Naive thymus-derived CD8-positive, alpha-beta T cell (primary cell): ENCODE measurements at places on chromosomes 7 and 10.

GRCh38 chr7:12220389-12221046 lies 9.4 kb downstream of the TMEM106B start:
- H3K27me3 ChIP-seq: no peaks in the 10 kb centered on the region
- H3K27ac ChIP-seq: peak overlapping the region; percentile 11
- H3K36me3 ChIP-seq: peaks cover 21% of the 10 kb centered on the region
- peaks cover 31% of the 10 kb centered on the region for H3K4me1 ChIP-seq
- no peak for DNase-seq
- H3K4me3 ChIP-seq: no peak overlapping the region

GRCh38 chr7:7641129-7641663 lies 644 bp downstream of the UMAD1 start:
- H3K27ac ChIP-seq: peak overlapping the region; percentile 98

DNA sequence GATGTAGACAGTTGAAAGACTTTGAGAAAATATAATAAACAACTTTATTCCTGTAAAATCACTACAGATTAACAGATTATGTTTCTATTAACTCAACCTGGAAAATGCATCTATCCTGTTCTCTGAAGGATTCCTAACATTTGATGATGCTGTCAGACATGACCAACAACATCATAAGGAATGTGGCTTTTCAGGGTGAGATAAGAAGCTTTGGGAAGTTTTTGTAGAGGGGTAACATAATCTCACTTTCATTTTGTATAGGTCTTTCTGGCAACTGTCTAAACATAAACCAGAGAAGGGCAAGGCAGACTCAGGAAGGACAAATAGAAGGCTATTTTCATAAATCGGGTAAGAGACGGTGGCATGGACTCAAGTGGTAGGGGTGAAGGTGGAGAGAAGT lies 112.2 kb downstream of the TES start:
- H3K36me3 ChIP-seq: no peaks in the 10 kb centered on the region
- no peak overlapping the region for H3K27ac ChIP-seq
- H3K4me1 ChIP-seq: no peaks in the 10 kb centered on the region
- no peak for DNase-seq
- H3K4me3 ChIP-seq: no peak overlapping the region

DNA sequence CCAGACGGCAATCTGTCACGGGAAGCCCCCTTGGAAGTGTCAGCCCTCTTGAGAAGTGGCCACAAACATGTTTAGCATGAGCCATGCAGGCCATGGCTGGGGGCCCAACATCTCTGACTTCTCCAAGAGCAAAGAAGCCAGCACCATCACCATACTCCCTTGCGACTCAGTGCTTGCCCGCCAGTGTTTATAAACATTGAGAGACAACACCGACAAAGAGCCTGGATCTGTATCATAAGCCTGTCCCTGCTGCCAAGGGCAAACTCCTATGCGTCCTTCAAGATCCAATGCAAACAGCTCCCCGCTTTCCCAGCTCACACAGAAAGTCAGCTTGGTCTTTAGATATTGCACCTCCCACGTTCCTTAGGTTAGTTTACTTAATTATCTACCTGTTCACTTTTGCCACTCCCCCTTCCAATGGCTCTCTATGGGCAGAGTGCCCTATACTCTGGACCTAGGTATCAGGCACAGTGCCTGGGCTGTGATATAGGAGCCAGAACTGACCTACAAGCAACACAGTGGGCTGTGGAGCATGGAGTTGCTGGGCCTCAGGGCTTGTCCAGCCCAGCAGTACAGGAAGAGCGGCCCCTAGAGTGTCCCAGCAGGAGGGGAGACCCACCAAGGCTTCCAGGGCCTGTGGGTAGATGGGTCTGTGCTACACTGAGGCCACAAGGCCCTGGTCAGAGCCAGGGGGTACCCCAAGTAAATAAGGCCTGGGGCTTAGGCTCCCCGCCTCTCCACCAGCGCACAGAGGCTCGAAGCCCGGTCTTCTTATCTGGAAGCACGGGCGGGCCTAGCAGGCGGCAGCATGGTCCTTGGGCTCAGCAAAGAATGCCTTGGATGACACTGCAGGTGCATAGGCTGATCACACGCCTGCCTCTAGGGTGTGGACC lies 37.7 kb downstream of the CAMK2B start:
- no peak overlapping the region for H3K27ac ChIP-seq
- no peaks in the 10 kb centered on the region for H3K36me3 ChIP-seq
- no peaks in the 10 kb centered on the region for H3K4me1 ChIP-seq
- no peak overlapping the region for H3K4me3 ChIP-seq
- peaks cover 8% of the 10 kb centered on the region for H3K27me3 ChIP-seq

- DNase-seq: no peak
- H3K36me3 ChIP-seq: peaks cover 11% of the 10 kb centered on the region
- no peak overlapping the region for H3K4me3 ChIP-seq
- no peak overlapping the region for H3K27ac ChIP-seq
- H3K4me1 ChIP-seq: peaks cover 4% of the 10 kb centered on the region
- H3K27me3 ChIP-seq: peaks cover 72% of the 10 kb centered on the region
These were observed 5.9 kb downstream of the FEZF1 start for GRCh38 chr7:122298618-122299017.

DNA sequence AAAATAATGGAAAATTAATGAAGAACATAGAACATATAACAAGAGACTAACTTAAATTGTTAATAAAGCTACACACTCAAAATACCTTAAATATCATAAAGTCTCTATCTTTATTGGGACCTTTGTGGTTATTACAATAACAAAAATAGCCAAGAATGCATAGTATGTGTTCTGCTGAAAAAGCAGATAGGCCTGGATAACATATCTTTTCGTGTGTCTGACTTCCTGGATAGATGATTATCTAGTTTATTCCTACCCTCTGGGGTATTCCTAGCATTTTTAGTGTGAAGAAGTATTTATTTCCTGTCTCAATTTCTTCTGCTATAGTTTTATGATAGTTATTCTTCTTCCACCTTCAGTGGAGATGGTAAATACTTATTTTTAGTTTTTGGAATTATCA lies 36.5 kb downstream of the CALCR start:
- H3K27ac ChIP-seq: no peak overlapping the region
- DNase-seq: no peak
- no peaks in the 10 kb centered on the region for H3K27me3 ChIP-seq
- no peak overlapping the region for H3K4me3 ChIP-seq
- no peaks in the 10 kb centered on the region for H3K36me3 ChIP-seq

- H3K36me3 ChIP-seq: peaks cover 18% of the 10 kb centered on the region
- no peaks in the 10 kb centered on the region for H3K27me3 ChIP-seq
- H3K4me1 ChIP-seq: peaks cover 8% of the 10 kb centered on the region
- no peak overlapping the region for H3K27ac ChIP-seq
- no peak for DNase-seq
These were observed 65.3 kb downstream of the VCL start for GRCh38 chr10:74063256-74063655.

- no peaks in the 10 kb centered on the region for H3K36me3 ChIP-seq
- H3K27ac ChIP-seq: no peak overlapping the region
- H3K4me1 ChIP-seq: no peaks in the 10 kb centered on the region
- no peaks in the 10 kb centered on the region for H3K27me3 ChIP-seq
- no peak overlapping the region for H3K4me3 ChIP-seq
- DNase-seq: no peak
These were observed 155.8 kb downstream of the MALRD1 start for GRCh38 chr10:19204246-19204917.

GRCh38 chr10:100009283-100009792 lies 409 bp downstream of the DNMBP start:
- no peaks in the 10 kb centered on the region for H3K36me3 ChIP-seq
- H3K27ac ChIP-seq: peak overlapping the region; percentile 16
- no peaks in the 10 kb centered on the region for H3K27me3 ChIP-seq
- H3K4me3 ChIP-seq: peak overlapping the region; percentile 84

DNA sequence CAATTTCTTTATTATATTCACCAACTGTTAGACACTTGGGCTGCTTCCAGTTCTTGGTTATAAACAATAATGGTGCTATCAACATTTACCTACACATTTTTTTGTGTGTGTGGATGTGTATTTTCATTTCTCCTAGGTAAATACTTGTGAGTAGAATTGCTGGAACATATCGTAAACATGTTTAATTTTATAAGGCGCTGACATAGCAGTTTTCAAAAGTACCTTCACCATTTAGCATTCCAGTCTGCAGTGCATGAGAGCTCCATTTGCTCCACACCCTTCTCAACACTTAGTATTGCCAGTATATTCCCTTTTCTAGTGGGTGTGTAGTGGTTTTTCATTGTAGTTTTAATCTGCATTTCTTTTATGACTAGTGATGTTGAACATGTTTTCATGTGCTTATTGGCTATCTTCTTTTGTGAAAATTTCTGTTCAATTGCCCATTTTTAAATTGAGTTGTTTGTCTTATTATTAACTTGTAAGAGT lies 59.6 kb upstream of the FAM204A start:
- H3K27ac ChIP-seq: no peak overlapping the region
- DNase-seq: no peak
- no peaks in the 10 kb centered on the region for H3K4me1 ChIP-seq
- H3K36me3 ChIP-seq: no peaks in the 10 kb centered on the region
- peaks cover 21% of the 10 kb centered on the region for H3K27me3 ChIP-seq
- H3K4me3 ChIP-seq: no peak overlapping the region

DNA sequence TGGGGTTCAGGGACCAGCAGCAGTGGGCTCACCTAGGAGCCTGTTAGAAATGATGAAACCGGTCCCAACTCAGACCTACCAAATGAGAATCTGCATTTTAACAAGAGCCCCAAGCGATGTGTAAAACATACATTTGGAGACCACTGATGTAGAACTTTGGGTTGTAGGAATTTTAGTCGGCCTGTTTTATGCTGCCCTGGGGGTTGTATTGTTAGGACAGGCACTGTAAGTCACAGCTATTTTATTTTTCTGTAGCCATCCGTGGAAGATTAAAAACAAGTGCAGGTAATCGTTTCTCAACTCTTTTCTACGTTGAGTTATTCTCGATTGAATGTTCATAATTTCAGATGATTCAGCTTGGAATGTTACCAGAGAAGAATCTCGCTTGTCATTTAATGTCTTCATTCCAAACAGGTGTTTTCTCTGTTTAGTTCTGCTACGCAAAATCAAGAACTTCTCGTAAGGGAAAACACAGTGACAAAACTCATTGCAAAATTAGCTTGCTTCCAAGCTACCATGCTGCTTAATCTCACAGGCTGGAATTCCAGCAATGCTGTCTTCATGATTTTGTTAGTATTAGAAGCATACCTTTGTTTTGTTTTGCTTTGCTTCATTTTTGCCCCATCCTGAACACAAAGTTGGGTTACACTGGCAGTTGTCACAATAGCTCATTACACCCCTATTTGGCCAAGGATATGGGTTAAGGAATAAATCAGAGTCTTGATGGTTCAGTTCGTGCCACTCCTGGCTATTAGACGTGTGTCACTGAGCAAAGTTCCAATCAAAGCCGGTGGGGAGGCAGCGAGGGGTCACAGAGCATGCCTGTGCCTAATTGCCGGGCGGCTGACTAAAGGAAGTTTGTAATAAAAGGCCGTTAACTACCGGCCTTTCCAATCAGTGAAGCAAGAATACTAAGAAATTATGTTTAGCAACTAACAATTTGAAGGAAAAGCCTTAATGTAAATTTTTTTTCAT lies 676.9 kb downstream of the GATA3 start:
- no peak overlapping the region for H3K4me3 ChIP-seq
- H3K27me3 ChIP-seq: peaks cover 6% of the 10 kb centered on the region
- no peak for DNase-seq
- H3K4me1 ChIP-seq: no peaks in the 10 kb centered on the region
- H3K36me3 ChIP-seq: no peaks in the 10 kb centered on the region

DNA sequence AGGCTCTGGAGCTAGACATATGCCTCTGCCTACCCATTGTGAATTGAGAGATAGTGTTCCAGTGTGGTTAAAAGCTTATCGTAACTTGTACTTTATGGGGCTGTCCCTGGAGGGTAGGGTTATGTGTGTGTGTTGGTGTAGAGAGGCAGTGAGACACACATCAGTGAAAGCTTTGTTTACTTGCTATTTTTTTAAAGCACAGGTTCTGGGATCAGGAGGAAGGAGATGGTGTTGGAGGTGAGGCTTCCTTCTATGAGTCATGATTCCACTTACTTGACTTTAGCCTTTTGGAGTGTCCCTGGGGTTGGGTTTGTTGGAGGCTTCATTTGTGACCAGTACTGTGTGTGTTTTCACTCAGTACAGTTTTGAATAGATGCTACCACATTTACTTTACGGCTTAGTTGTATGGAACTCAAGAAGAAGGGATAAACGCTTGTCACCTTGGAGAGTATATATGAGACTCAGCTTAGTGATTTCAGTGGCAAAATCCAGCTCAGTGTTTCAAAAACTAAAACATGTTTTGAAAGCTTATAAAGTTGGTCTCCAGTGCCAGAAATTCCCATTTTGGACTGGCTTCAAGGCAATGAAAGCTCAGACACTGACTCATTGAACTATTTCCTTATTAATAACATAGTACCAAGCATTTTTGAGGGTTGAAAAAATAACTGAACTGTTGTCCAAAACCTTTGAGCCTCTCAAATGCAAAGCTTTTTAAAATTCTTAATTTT lies 106.2 kb downstream of the PLXDC2 start:
- no peak overlapping the region for H3K4me3 ChIP-seq
- H3K27ac ChIP-seq: no peak overlapping the region
- H3K4me1 ChIP-seq: no peaks in the 10 kb centered on the region
- H3K27me3 ChIP-seq: no peaks in the 10 kb centered on the region
- no peaks in the 10 kb centered on the region for H3K36me3 ChIP-seq
- no peak for DNase-seq

- H3K4me3 ChIP-seq: no peak overlapping the region
- peak; percentile 63 for DNase-seq
- H3K4me1 ChIP-seq: no peaks in the 10 kb centered on the region
- H3K27me3 ChIP-seq: no peaks in the 10 kb centered on the region
- peak overlapping the region; percentile 34 for H3K27ac ChIP-seq
These were observed 14.8 kb downstream of the DPCD start for GRCh38 chr10:101602761-101603398.

- H3K36me3 ChIP-seq: no peaks in the 10 kb centered on the region
- H3K4me3 ChIP-seq: no peak overlapping the region
- H3K27ac ChIP-seq: no peak overlapping the region
- no peaks in the 10 kb centered on the region for H3K4me1 ChIP-seq
These were observed 39.9 kb upstream of the WNT16 start for GRCh38 chr7:121288894-121289293.

- H3K4me1 ChIP-seq: no peaks in the 10 kb centered on the region
- H3K36me3 ChIP-seq: no peaks in the 10 kb centered on the region
- H3K27me3 ChIP-seq: peaks cover 5% of the 10 kb centered on the region
- no peak within 1 kb of the TSS for H3K4me3 ChIP-seq
- no peak for DNase-seq
These were observed at the start of gene IFIT1B for GRCh38 chr10:89377705-89378637. IFIT1B (plus strand) TSS chr10:89378056; CDS start chr10:89378136, 80 bp downstream.

- H3K4me3 ChIP-seq: peak overlapping the region; percentile 19
- no peak overlapping the region for H3K27ac ChIP-seq
- H3K27me3 ChIP-seq: peaks cover 56% of the 10 kb centered on the region
- H3K36me3 ChIP-seq: no peaks in the 10 kb centered on the region
- no peak for DNase-seq
These were observed 842 bp upstream of the JAKMIP3 start for GRCh38 chr10:132064771-132065437.

DNA sequence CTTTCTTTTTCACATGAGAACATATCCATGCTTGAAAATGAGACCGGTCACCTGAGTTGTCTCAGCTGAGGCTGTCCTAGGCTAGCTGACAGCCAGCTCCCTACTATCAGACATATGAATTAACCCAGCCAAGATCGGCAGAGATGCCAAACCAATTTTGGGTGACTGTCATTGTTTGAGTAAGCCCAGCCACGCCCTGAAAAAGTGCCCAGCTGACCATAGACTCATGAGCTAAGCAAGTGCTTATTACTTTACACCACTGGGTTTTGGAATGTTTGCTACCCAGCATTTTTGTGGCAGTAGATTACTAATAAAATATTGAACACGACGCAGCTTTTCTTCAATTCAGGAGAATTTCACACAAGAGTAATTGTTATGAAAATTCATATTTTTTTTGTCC lies 265.2 kb upstream of the LYZL1 start:
- no peak overlapping the region for H3K27ac ChIP-seq
- no peaks in the 10 kb centered on the region for H3K4me1 ChIP-seq
- H3K27me3 ChIP-seq: peaks cover under 1% of the 10 kb centered on the region
